ENCODE measurements at places on chromosomes 12 and 14.

GRCh38 chr12:97575403-97576193, 113.0 kb downstream of the RMST start:
- no peak for DNase-seq

DNA sequence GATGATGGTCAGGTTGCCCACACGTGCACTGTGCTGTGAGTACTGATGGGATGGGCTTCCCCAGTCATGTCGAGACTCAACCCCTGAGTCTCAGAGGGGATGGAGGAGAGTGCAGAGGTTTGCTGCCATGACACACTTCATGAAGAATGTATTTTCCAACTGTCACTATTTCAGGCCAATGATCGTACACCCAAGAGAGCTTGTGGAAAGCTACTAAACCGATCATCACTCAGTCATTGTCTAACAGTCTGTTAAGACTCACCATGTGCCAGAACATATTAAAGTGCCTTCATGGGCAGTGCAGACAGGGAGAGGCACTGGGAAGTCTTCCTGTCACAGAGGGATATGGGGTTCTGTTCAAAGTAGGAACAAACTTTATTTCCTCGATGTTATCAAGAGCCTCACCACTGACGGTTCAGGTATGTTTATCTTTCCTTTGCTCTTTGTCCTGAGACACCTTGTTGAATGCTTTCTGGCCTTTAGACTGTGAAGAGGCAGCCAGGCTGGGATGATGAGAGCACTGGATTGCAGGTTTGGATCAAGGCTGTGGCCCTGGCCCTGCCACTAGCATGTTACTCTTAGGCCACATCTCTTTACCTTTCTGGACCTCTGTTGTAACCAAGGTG, 41.6 kb upstream of the NTF3 start:
- no peak for DNase-seq

DNA sequence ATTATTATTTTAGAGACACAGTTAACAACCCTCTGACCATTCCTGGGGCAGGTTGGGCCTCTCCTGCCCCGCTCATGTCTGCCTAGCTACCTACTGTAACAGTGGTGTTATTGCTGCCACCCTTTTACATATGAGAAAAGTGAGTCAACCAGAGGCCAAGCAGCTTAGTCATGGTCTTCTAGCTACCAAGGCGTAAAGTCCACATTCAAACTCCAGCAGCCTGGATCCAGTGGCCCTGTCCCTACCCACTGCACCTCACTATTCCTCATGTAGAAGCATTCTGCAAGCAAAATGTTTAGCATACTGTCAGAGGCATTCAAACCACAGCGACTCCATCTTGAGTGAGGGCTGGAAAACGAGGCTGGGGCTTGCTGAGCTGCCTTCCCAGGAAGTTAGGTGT, 95.8 kb downstream of the SLC15A4 start:
- no peak for DNase-seq

DNA sequence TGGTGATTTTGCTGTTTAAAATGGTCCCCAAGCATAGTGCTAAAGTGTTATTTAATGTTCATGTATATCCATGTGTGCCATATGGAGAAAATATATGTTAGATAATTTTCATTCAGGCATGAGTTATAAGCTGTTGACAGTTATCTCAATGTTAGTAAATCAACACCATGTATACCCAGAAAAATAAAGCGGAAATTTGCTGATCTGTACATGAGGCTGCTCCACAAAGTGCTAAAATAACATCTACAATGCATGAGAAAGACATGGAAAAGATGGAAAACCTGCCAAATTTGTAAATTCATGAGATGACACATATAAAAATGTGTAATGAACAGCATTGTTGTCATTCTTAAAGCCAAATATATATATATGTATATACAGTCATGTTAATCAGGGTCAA, 1199.2 kb downstream of the FSCB start:
- DNase-seq = no peak

DNA sequence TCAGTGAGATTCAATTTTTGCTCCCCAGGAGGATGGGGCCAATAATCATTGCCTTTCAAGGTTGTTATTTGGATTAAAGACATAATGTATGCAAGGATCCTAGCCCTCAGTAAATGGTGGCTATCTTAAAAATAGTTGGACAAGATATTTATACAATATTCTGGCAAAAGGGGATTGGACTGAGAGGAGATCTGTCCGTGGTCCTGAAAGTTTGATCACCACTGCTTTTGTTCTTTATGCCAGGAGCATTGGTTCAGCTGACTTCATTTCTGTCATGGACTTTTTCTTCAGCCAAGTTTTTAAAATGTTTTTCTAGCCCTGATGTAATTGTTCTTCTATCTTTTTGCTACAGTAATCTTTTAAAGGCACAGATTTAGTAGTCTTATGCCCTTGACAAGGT, 70.2 kb upstream of the TCL1A start:
- DNase-seq = no peak

DNA sequence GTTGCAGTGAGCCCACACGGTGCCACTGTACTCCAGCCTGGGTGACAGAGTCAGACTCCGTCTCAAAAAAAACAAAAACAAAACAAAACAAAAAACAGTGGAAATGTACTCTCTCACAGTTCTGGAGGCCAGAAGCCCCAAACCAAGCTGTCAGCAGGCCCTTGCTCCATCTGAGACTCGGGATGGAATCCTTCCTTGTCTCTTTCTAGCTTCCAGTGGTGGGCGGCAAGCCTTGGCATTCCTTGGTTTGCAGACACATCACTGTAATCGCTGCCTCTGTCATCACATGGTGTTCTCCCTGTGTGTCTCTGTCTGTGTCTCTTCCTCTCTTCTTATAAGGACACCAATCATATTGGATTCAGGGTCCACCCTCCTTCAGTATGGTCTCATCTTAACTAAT, 6.4 kb downstream of the TNS2 start:
- no peak for DNase-seq

DNA sequence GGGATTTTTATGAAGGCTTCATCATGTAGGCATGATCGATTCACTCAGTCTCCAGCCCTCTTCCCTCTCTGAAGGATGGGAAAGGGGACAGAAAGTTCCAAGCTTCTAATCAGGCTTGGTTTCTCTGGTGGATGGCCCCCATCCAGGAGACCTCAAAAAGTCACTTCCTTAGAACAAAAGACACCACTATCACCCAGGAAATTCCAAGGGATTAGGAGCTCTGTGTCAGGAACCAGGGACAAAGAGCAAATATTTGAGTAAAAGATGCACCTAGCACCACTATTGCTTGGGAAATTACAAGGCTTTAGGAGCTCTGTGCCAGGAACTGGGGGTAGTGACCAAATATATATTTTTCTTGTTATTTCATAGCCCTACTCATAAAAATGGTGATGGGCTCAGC, 33.6 kb upstream of the TMX1 start:
- no peak for DNase-seq

- DNase-seq = no peak
These were observed 239.1 kb downstream of the DIO2 start for GRCh38 chr14:79972230-79972629.

- DNase-seq = no peak
These were observed 235.4 kb upstream of the E2F7 start for GRCh38 chr12:77300811-77301210.

- no peak for DNase-seq
These were observed 1.4 kb upstream of the ASIC1 start for GRCh38 chr12:50055831-50056638.

DNA sequence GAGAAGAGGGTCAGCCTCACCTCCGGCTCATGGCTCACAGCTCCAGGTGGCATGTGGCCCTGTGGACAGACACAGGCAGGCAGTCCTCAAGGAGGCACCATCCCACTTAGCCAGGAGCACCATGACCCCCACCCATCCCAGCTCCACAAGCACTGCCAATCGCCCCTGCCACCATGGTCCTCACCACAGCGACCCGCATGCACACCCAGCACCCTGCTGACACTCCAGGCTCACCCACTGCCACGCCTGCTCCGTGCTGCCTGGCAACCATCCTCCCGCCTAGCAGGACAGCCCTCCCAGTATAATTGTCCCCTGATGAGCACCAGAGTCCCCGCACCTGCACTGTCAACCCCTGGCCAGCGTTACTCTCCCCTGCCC, 50.9 kb downstream of the TRPV4 start:
- no peak for DNase-seq

- no peak for DNase-seq
These were observed 431.6 kb downstream of the RAD51B start for GRCh38 chr14:68250927-68251768.

DNA sequence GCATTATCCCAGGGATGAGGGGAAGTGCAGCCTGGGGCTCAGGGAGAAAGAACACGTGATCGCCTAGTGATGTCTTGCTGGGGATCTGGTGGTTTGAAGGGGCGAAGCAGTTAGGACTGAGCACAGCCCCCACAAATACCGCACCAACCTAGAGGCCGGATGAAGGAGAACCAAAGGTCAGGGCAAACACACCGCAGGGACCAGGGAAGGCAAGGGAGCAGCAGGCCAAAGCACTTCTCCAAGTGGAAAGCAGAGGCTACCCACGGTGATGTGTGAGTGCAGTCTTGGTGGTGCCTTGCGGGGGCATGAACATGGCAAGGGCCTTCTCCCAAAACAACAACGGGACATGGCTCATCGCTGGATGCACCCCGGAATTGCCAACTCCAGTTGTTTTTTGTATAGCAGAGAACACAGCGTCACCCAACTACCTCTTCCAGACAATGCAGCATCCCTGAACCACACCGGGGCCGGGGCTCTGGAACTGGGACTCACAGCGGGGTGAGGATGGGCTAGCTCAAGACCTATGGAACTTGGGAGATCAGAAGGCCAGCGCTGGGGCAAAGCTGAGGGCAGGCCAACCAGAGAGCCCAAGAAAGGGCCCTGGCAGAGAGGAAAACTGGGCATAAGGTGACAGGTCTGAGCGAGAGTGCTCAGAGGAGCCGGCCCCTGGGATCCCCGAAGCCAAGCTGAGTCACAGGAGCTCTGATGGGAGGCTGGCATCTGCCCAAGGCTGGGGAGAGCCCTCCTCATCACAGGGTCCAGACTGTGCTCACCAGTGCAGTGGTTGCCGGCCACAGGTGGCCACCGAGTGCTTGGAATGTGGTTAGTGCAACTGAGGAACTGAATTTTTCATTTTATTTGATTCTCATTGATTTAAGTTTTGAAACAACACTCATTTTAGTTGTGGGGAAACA, 11.1 kb downstream of the GALNT16 start:
- DNase-seq = no peak

DNA sequence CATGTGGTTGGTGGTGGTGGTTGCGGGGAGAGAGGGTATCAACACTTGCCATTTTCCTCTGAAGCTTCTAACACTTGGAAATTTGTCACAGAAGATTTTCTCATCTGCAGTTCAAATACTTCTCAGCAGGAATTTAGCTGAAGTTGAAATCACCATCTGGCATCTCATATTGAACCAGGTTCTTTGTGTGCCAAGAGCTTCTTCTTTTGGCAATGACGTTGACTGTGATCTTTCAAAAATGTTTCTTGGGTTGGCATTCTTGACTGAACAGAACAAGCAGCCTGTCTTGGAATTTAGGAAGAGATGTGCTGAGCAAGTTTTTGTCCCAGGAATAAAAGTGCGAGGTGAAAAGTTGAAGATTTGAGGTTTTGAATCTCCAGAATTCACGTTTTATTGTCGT, 8.7 kb upstream of the NIN start:
- no peak for DNase-seq

DNA sequence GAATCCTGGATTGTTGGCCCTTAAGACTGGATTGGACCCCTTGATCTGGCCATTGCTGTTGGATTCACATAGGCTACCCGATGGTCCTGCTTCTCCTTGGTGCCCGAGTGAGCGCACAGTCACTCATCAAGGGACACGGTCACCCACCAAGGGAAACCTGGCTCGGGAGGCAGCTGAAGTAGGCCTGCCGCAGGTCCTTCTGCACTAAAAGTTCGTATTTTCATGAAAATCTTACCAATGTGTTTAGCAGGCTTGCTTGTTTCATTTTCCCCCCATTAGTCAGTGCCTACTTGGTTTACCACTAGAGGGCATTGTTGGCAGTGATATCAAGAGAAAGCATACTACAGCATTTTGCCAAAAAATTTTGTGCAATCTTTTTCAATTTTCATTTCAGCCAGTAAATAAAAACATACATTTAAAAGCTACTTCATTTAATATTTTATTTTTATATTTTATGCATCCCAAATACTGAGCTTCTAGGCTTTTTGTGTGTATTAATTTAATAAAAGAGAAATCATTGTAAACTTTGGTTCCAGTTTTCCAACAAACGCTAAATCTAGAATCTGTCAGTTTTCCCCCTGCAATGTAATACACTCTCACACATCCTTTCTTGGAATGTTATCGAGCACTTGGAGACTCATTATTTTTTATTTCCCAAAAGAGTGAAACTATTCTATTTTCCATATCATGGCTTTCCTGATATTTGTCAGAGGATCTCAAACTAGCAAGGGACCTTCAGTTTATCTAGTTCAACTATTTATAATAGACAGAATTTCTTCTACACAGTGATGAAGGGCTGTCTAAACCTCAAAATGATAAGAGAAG, 116.7 kb downstream of the LMNTD1 start:
- DNase-seq = no peak

- DNase-seq = no peak
These were observed 12.2 kb downstream of the CAPZA3 start for GRCh38 chr12:18750085-18750484.

- no peak for DNase-seq
These were observed 843 bp upstream of the HSP90AA1 start for GRCh38 chr14:102087762-102088011.

- DNase-seq = no peak
These were observed 114.8 kb upstream of the RFLNA start for GRCh38 chr12:124179936-124180607.

- DNase-seq = no peak
These were observed 333.6 kb downstream of the ADGRD1 start for GRCh38 chr12:131287015-131287937.

GRCh38 chr14:84969501-84969900, 560.4 kb upstream of the FLRT2 start:
- DNase-seq = no peak

- no peak for DNase-seq
These were observed 734 bp downstream of the FIGNL2 start for GRCh38 chr12:51847643-51848325.

GRCh38 chr14:102316338-102316742, 3.2 kb upstream of the ZNF839 start:
- no peak for DNase-seq

DNA sequence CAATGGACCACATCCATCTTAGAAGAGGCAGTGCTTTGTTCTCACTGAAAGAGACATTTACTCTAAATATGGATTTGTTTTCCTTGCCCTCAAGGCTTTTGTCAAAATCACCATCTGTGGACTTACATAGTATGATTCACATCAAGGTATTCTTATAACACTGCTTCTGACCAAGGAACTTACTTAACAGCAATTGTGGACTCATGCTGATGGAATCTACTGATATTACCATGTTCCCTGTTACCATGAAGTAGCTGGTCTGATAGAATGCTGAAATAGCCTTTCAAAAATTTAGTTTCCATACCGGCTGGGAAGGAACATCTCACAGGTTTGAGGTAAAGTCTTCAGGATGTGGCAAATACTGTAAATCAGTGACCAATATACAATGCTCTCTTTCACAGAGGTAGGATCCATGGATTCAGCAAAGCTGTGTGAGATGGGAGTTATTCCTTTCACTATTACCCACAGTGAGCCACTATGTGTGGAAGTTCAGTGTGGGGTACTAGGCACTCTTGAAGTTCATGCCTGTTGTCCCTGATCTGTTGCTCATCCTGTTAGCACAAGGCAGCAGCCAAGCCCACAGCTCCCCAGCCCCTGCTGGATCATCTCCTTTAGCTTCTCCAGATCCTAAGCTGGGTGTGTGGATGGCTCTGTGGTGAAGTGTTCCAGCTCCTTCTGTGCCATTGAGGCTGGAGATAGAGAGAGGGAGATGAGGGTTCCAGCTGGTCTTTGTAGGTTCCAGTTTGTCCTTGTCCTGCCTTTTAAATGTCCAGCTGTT, 126.4 kb downstream of the ATP23 start:
- DNase-seq = no peak

GRCh38 chr14:105023144-105023543, 2.3 kb upstream of the CDCA4 start:
- DNase-seq = no peak

GRCh38 chr14:30883508-30884294, 9.3 kb downstream of the COCH start:
- no peak for DNase-seq
